ENCODE measurements at places on chromosomes 7 and 10. TPM values are rescaled to one million over a fixed set of nuclear protein-coding genes. Genes with fewer than 3 reads are reported as not detected.

DNA sequence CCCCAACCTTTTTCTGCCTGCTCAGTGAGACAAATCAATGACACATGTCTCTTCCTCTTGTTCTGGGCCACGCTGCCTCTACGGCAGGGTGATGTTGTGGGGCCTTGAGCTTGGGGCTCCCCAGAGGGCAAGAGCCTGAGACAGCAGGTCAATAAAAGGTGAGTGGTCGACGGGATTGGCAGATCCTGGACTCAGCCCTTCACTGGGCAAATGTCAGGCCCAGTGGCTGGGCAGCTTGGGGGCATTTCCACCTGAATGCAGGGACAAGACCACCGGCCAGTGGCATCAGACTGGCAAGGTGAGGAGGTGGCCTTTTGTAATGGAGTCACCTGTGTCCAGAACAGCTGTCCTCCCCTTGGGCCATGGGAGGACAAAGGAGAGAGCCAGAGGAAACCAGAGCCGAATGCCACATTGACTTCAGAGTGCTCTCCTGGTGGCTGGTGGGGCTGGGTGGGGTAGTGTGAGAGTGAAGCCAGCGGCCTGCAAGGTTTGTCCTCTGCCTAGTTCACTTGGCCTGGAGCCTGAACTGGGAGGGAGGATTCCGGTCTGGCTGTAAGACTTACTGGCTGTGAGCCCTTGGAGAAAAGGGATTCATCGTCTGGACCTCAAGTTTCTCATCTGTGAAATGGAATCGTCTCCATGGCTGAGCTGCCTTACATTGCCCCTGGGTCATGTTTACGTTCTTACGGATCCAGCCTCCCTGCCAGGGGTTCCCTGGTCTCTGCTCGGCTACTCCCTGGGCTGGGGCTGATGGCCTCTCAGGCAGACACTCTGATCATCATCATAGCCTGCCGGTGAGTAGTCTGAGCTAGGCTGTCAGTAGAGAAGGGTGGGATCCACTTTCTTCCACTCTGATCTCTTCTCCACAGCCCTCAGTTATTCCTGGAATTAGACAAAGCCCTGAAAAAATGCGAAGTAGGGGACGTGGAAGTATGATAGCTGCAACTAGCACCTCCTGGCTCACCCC lies 25.4 kb upstream of the CRHR2 start:
- DNase-seq = peak; percentile 79

GRCh38 chr10:71161425-71161824 lies 50.9 kb upstream of the UNC5B start:
- no peak for DNase-seq

GRCh38 chr7:135825406-135825805 lies 76.8 kb upstream of the FAM180A start:
- DNase-seq = no peak

The SLC26A5 gene
- polyA plus RNA-seq = not detected

The PHKG1 gene
- 65.1 TPM for polyA plus RNA-seq
